ENCODE measurements at places on chromosomes 7 and 10. TPM values are rescaled to one million over a fixed set of nuclear protein-coding genes. Genes with fewer than 3 reads are reported as not detected.

Gene MET
- total RNA-seq = 60.7 TPM

Gene EPHA1
- total RNA-seq = 0.22 TPM

Gene TRPV5
- total RNA-seq = 0.22 TPM

Gene RTKN2
- total RNA-seq = 0.22 TPM

Gene EGR2
- total RNA-seq = 53.1 TPM

Gene CDK1
- 1.6 TPM for total RNA-seq

Gene ZNF282
- total RNA-seq = 27.2 TPM

Gene DEPP1
- 190 TPM for total RNA-seq

Gene DBNL
- total RNA-seq = 85.1 TPM

Gene PLXNA4
- 9.0 TPM for total RNA-seq

Gene LRRC4
- 14.7 TPM for total RNA-seq

Gene PALD1
- total RNA-seq = 7.8 TPM

Gene PRPS1L1
- total RNA-seq = not detected

Gene NPY
- total RNA-seq = 2.1 TPM

Gene CLCN1
- total RNA-seq = not detected

Measured in sciatic nerve (tissue), 2 donors.